Activated CD8-positive, alpha-beta memory T cell treated with anti-CD3 and anti-CD28 coated beads, Interleukin-2, amount 50 U/mL, for 48 hours (primary cell): ENCODE measurements at places on chromosomes 7 and 10.

DNA sequence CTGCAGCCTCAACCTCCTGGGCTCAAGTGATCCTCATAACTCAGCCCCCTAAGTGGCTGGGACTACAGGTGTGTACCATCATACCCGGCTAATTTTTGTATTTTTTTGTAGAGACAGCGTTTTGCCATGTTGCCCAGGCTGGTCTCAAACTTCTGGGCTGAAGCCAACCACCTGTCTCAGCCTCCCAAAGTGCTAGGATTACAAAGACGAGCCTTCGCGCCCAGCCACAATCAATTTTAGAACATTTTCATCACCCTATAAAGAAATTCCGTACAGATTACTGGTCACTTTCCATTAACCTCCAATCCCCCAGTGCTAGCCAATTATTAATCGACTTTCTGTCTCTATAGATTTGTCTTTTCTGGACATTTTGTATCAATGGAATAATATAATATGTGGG is 32.3 kb upstream of the PALS2 start:
- no peak for DNase-seq

DNA sequence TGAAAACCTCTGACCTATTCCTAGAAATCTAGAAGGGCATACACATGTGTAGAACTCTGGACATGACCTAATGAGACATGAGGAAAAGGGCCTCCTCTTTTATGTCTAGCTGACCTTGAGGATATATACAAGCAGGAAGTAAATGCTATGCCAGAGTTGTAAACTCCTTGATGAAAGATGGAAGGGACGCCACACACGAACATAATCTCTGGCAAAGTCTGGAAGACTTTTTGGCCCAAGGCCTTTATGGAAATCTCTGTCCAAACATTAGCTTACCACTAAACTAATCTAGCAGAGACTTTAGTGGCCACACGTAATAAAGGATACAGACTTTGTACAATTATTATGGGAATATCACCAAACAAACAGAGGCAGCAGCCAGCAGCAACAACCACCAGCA is 138.1 kb upstream of the THSD7A start:
- no peak for DNase-seq

GRCh38 chr7:727806-728460 is 852 bp upstream of the PRKAR1B start:
- no peak for DNase-seq

DNA sequence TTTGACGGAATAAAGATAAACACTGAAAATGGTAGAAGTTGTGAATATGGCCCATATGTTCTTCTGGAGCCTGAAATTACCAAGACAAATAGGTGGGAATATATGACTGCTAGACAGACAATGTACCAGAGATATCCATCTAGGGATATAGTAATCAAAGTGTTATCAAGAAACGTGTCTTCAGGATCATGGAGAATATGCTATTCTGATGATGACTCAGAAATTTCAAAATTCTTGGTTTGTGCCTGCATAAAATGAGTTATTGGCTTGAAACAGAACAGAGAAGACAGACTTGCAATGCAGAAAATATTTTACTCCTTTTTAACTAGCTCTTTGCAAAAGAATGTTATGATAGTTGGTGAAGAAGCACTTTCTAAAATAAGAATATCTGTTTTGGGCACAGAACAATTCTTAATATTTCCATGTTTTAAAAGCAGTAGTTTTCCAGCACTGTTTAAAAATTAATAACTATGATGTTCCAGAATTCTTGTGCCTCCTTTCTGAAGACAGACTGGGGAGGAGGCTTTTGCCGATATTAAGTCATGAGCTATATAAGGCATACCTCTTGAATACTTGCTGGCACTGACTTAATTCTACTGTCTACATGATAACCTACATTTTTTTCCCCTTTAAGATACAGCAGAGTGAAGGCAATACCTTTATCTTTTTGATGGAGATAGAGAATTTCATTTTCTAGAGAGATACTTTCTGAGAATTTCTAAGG is 34.4 kb upstream of the CABCOCO1 start:
- DNase-seq, result no peak

- no peak for DNase-seq
These were observed 15.4 kb upstream of the FZD9 start for GRCh38 chr7:73418113-73418703.

- no peak for DNase-seq
These were observed 207.2 kb downstream of the C7orf25 start for GRCh38 chr7:42704710-42705109.

- DNase-seq, result no peak
These were observed 50.3 kb upstream of the CABCOCO1 start for GRCh38 chr10:61612450-61612849.
